ENCODE measurements at places on chromosomes 13 and 19. TPM values are rescaled to one million over a fixed set of nuclear protein-coding genes. Genes with fewer than 3 reads are reported as not detected.

- peak; percentile 59 for DNase-seq
Observed at GRCh38 chr13:80235967-80236302, 105.0 kb downstream of the SPRY2 start.

GRCh38 chr19:10173527-10173926 is 21.2 kb downstream of the DNMT1 start:
- no peak for DNase-seq

- DNase-seq: no peak
Observed at GRCh38 chr13:66952507-66952906, 277.6 kb downstream of the PCDH9 start.

DNA sequence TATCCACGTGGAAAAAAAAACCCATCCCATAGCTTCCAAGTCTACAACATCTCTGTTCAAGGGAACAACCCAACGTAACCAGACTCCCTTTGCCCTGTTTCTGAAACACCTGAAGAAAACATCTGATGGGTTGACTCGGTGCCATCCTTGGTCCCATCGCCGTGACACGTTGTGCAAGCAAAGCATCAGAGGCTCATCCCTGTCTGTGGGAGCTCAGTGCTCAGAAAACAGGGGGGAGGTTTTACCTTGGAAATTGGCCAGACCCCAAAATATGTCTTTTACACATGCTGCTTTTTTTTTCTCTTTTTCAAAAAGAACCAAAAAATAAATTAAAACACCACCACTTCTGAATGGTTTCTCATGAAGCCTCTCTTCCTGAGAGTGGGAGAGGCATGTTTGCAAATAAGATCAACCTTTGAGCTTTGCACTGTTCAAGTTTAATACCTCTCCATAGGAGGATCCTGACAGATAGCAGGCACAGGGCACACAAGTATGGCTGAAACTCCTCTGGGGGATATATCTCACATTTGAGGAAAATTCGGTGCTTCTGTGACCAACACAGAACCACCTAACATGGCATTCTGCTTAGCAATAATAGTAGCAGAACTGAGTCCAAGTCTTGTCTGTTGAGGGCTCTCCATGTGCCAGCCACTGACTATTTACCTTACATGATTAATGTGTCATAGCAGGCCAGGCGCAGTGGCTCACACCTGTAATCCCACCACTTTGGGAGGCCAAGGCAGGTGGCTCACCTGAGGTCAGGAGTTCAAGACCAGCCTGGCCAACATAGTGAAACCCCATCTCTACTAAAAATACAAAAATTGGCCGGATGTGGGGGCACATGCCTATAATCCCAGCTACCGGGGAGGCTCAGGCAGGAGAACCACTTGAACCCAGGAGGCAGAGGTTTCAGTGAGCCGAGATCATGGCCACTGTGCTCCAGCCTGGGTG is 7.0 kb upstream of the PVR start:
- DNase-seq: no peak

- DNase-seq: no peak
Observed at GRCh38 chr19:48728911-48729664, 9.6 kb upstream of the MAMSTR start.

Gene USHBP1
- 5.7 TPM for total RNA-seq

Gene CYP4F8
- not detected for total RNA-seq

Gene UNC13A
- under 0.01 TPM for total RNA-seq

Gene ZNF506
- 8.0 TPM for total RNA-seq
